Mesenteric fat pad (tissue), 1 donor: ENCODE measurements at places on chromosomes 4 and X. TPM values are rescaled to one million over a fixed set of nuclear protein-coding genes. Genes with fewer than 3 reads are reported as not detected.

The NCAPG gene
- 0.26 TPM for total RNA-seq

The SPATA18 gene
- total RNA-seq: 7.2 TPM

The KLB gene
- 7.4 TPM for total RNA-seq

The PROM1 gene
- 0.35 TPM for total RNA-seq

DNA sequence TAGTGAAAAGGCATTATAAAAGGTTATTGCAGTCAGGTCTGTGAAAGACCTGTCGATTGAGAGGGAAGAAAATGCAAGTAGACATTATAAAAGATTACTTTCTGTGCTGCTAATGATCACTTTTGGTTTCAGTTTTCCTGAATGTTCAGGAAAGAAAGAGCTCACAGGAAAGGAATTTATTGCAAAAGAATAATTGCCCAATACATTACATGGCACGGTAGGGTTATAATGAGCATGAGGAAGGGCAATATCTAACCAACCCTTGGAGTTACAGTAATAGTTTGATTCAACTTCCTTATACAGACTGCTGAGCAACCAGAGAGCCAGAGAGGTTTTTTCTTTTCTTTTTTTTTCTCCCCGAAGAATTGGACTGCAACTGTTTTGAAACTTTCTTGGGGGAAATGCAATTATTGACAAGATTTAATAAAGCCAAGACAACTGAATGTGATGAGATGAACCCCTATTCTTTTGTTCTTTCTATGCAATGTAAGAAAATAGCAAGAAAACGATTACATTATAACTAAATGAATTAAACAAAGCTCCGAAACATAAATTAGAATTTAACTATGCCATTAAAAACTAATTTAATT, 247.0 kb downstream of the C4orf33 start:
- no peak for DNase-seq

- DNase-seq: no peak
Measured at GRCh38 chr4:94160774-94161173, 46.9 kb upstream of the SMARCAD1 start.

- no peak for DNase-seq
Measured at GRCh38 chr4:176238157-176238610, 30.8 kb downstream of the ASB5 start.

DNA sequence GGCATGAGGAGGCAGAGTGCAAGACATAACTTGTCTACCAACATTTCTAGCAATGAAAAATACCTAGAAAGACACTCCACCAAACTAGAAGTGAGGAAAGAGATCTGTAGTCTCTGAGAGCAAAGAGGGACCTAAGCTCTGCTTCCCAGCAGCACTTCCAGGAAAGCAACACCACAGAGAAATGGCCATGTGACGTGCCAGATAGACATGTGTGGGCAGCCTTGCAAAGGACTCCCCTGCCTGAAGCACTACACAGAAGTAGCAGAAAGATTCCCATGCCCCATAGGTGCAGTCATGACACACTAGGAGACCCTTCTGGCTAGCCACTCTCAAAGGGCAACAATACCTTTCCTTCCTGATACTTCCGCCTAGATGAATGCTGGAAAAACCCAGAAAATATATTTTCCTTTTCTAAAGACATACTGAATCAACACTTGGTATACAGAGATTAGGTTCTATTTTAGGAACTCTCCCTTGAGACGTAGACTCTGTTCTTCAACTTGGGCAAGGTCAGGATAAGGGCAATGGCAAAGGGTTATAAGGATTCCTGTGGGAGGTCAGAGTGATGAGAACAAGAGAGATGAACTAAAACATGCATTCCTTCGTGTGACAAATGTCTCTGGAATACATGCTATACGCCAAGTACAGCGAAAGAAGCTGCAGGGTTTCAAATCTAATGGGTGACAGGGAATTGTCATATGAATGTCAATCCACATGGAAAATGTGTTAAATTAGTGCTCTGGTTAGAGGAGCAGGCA, 187.5 kb upstream of the ETNPPL start:
- no peak for DNase-seq

DNA sequence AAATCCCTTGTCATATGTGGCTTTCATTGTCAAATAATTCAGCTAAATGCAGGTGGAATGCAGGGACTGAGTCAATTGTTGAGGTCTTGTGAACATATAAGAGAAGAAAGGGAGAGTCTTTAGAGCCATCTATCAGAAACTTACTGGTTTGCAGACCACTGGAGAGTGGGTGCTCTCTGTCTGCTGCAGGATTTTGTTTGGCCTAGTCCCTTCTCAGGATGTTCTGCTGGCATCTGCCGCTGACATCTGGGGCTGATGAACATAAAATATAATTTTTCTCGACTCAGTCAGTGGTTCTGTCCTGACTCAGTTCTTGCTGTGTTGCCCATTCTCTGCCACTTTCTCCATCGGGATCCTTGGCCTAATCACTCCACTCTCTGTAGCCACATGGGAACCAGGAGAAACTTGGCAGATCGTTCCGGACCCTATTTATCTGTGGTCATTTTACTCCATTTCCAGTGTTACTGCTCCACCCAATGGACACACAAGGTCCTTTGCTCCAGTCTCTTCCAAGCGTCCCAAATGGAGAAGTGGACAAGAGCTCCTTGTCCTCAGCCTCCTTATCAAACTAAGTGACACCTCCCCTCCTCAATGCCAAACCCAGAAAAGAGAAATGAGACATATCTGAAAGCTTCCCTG, 436.2 kb downstream of the FAT4 start:
- DNase-seq: no peak

GRCh38 chr4:87321888-87322287, 794 bp downstream of the HSD17B13 start:
- no peak for DNase-seq

DNA sequence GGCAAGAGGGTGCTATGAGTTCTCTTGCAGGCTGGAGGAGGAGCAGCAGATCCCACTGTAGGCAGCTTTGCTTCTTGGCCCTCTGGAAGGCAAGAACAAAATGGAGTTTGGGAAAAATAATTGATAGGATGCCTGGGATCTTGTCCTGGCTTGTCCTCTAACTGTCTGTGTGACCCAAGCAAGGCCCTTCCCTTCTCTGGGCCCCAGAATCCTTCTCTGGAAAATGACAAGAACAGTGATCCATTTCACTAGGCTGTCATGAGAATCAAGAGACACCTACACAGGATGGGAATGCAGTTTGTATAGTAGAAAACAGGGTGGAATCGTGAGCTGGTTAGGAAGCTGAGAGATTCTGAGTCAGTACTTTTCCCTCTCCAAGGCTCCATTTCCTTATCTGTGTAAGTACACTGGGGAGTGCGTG, 133.3 kb downstream of the PJA1 start:
- DNase-seq: no peak

DNA sequence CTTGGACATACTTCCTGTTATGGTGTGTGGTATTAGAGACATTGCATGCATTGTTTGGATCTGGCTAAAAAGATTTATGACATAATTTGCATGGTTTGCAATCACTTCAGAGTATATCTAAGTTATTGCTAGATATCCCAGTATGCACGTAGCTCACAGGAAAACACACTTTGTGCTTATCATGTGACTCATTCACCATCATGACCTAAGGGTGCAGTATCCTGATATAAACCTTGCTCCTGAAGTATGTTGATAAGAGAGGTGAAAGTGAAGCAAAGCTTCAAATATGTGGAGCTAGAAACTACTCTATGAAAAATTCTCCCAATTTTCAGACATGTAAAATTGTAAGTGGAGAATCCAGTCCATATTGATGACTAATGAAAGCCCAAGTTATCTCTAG, 46.9 kb upstream of the GRXCR1 start:
- DNase-seq: no peak

DNA sequence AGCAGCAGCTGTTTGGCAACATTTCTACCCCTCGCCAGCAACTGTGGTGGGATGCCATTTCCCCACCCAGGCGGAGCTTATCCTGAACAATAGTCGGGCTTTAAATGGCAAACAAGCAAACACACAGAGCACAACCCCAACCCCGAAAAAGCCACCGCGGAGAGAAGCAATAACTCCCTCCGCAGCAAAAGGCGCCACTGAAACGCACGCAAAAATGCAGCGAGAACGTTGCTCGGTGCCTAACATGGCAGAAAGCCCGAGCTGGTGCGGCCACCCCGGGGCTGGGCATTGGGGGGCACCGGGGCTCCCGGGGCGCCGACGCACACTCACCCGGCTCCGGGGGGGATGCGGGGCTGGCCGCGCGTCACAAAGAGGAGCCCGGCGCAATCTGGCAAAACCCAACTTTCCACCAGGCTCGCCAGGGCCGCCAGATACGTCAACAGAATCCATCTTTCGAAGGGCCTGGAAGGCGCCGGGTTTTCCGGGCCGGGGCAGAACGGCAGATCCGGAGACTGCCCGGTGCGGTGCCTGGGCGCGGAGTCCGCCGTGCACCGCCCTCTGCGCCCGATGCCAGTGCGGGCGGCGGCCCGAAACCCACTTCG, 818 bp downstream of the RAI2 start:
- DNase-seq: no peak
